Left colon (tissue), 2 donors: ENCODE measurements at places on chromosomes 2 and 18.

GRCh38 chr2:224910574-224910925 lies 131.7 kb downstream of the DOCK10 start:
- DNase-seq, result no peak

- no peak for DNase-seq
Measured at GRCh38 chr18:289026-289425, 21.2 kb upstream of the THOC1 start.

GRCh38 chr18:75134611-75134975 lies 74.3 kb downstream of the PTGR3 start:
- DNase-seq, result no peak

DNA sequence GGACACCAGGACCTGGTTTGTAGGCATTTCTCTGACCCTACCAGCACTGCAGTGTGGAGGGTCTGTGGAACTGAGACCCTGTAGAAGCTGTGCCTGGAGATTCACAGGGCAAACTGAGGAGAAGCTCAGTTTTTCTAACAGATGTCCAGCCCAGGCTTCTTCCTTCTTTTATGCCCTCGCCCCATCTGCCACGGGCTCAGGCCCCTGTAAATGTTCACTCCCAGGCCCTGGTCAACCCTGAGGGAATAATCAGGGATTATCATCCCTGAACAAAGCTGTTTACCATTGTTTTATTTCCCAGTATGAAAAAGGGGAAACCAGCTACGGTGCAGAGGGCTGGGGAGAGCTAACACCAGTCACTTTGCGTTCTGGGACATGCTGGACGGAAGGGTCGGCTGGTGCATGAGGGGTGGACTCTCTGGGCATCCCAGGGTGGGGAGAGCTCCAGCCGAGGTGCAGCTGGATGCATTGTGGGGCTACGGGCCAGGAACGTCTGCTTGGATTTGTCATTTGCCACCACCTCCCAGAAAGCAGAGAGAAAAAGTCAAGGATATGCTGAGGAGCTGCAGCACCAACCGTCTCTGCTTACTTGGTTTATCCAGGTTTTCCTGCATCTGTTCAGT lies 183.8 kb downstream of the TFCP2L1 start:
- DNase-seq, result no peak

GRCh38 chr2:157932480-157933159 lies 56.5 kb upstream of the ACVR1 start:
- no peak for DNase-seq
